Stimulated activated CD4-positive, alpha-beta T cell treated with anti-CD3 and anti-CD28 coated beads, Interleukin-12 subunit alpha, Interleukin-12 subunit beta, amount 100 ng/mL, for 4 hours (primary cell): ENCODE measurements at places on chromosomes 11 and 22.

DNA sequence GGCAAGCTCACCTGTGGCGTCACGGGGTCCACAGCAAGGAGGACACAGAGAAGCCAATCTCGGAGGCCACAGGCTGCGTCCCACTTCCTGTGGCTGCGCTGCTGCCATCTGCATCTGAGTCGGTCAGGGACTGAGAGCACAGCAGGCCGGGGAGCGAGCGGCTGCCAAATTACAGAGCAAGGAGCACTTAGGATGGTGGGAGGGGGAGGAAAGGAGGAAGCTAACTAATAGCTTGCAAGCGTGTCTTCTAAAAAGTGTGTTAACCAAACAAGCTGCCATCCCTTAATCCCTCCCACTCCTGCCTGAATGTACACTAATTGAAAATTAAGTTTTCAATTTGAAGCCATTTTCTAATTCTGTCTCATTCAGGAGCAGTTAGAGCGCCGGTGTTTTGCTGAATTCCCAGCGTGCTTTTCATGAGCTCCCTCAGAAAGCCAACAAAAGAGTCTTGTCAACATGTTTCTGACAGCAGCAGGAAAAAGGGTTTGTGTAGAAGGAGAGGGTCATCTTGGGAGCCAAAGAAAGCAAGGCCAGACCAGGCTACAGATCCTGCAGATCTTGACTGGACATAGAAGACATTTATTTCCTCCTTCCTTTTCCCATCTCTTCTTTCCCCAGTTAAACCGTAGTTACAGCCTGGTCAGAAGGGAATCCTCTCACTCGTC lies 42.4 kb upstream of the API5 start:
- no peak for DNase-seq

- DNase-seq = no peak
These were observed 109.3 kb downstream of the ARL14EP start for GRCh38 chr11:30432178-30432577.

GRCh38 chr22:28896611-28897010 lies 13.2 kb downstream of the ZNRF3 start:
- no peak for DNase-seq

GRCh38 chr22:33451866-33452469 lies 393.8 kb upstream of the SYN3 start:
- DNase-seq = no peak

DNA sequence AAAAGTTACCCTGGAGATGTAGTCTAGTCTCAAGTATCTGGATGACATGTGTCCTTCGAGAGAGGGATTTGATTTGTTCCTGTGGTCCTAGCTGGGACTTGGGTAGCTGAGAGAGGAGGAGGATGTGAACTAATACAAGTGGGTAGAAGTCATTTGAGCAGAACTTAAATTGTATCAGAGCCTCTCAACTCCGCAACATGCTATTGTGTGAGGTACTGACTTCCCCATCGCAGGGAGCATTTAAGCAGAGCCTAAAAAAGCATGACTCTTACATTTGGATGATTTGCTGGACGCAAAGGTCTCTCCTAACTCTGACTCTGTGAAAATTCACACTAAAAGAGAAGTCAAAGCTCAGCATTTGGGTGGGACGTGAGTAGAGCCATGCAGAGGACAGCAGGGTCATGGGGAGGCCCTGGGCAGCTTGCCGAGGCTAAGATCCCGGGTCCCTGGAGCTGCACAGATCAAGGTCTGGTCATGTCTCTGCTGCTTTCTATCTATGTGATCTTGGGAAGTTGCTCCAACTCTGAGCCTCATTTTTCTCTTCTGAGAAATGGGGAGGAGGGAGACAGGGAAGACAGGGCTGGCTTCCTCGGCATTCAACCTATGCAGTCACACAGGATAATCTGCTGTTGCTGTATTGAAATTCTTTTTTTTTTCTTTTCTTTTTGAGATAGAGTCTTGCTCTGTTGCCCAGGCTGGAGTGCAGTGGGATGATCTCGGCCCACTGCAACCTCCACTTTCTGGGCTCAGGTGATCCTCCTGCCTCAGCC lies 44.9 kb downstream of the CD82 start:
- DNase-seq = no peak

- DNase-seq = no peak
These were observed 342.3 kb downstream of the LARGE1 start for GRCh38 chr22:33577862-33578411.

DNA sequence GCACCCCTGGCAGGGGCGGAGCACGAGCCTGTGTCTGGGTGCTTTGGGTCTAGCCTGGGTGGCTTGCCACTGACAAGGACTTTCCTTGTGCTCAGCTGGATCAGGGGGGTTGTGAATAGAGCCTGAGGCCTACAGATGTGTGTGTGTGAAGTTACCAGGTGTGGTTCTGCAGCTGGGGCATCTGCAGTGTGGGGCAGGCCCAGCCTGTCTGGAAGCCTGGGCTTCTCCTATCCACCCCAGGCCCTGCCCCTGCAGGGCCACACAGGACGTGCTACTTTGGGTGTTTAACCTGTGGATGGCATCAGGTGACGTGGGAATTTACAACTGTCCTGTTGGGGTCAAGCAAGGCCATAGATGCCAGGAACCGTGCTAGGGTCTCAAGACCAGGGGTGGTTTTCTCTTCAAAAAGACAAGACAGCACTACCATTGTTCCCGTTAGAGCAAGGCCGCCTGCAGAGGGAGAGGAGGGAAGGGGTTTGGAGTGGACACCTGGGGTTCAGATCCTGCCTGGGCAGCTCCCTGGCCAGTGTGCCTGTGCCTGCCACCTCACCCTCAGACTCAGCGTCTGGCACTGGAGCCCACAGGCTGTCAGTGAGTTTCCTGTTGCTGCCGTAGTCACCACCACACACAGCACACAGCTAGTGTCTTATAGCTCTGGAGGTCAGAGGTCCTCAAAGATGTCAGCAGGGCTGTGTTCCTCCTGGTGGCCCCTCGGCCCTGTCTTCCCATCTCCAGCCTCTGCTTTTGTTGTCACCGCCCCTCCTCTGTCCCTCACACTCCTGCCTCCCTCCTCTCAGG lies 31.6 kb downstream of the CTTN start:
- no peak for DNase-seq

GRCh38 chr11:107819361-107820014 lies 39.1 kb downstream of the SLC35F2 start:
- no peak for DNase-seq

DNA sequence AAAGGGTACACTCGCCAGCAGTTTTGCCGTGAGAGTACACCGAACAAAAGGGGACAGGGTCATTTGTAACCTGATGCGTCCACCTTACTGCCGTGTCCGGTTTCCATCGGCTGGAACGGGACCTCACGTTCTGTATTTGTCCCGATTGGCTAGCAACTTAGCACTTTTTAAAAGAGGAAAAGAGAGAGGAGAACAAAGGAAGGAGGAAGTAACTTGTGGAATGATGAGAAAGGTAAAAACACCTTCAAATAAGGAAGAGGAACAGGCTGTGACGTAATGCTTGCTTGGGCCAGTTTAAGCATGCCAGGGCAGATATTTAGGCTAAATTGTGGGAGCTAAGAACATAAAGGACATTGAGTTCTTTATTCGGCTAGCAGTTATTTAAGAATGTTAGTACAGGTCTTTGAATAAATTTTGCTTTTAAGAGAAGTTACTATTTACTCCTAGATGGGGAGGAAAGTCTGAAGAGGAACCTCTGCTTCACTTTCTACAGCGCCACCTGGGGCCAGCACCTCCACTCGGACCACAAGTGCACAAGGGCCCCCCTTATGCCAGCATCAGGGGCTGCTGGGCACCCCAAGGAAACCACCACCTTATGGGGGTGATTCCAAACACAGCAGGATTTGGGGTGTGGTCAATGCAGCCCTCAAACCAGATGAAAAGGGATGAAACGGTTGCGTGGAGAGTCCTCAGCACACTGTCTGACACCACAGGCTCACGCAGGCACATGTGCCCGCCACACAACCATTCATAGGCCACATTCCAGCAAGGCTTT lies 5.8 kb downstream of the ARSA start:
- no peak for DNase-seq

DNA sequence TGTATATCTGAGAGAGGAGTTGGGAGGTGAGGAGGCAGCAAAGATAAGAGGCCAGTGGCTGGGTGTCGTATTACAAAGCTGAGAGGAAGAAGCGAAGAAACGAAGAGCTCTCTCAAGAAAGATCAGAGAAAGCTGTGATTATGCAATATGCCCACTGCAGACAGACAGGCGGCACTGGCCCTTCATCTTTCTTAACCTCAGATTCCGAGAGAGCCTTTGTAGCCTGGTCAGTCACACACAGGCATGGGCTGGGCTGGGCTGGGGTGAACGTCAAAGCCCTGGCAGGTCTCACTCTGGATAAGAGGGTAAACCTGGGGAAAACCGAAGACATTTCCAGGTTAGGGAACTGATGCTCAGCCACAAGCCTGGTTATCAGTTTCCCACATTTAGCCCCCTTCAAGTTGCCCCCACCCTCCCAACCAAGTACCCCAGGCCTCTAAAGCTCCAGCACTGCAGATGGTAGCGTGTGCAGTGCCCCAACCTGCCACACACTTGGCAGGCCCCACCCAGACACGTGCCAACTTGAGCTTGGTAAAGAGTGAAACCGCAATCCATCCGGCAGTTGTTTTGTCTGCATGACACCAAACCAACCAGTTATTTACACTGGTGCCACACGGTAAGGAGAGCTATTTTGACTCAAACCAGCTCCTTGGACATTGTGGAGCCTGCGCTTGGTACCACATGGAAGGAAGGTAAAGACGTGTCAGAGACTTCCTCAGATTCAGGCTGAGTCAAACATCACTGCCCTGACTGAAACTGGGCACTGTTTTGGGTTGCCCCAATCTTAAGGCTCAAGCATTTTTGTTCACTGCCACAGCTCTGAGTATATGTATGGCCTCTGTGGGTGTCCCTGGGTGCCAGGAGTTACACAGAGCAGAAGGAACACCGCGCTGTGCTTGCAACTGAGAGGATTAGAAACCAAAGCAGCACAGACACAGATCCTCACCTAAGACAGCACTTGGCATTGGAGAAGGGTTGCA lies 135.9 kb downstream of the FDX1 start:
- no peak for DNase-seq

- no peak for DNase-seq
These were observed 2.0 kb downstream of the BACE1 start for GRCh38 chr11:117313828-117314768.

DNA sequence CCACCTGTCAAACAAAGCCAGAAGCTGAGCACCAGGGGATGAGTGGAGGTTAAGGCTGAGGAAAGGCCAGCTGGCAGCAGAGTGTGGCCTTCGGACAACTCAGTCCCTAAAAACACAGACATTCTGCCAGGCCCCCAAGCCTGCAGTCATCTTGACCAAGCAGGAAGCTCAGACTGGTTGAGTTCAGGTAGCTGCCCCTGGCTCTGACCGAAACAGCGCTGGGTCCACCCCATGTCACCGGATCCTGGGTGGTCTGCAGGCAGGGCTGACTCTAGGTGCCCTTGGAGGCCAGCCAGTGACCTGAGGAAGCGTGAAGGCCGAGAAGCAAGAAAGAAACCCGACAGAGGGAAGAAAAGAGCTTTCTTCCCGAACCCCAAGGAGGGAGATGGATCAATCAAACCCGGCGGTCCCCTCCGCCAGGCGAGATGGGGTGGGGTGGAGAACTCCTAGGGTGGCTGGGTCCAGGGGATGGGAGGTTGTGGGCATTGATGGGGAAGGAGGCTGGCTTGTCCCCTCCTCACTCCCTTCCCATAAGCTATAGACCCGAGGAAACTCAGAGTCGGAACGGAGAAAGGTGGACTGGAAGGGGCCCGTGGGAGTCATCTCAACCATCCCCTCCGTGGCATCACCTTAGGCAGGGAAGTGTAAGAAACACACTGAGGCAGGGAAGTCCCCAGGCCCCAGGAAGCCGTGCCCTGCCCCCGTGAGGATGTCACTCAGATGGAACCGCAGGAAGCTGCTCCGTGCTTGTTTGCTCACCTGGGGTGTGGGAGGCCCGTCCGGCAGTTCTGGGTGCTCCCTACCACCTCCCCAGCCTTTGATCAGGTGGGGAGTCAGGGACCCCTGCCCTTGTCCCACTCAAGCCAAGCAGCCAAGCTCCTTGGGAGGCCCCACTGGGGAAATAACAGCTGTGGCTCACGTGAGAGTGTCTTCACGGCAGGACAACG lies 11.7 kb downstream of the CXCR5 start:
- DNase-seq = peak; percentile 62

DNA sequence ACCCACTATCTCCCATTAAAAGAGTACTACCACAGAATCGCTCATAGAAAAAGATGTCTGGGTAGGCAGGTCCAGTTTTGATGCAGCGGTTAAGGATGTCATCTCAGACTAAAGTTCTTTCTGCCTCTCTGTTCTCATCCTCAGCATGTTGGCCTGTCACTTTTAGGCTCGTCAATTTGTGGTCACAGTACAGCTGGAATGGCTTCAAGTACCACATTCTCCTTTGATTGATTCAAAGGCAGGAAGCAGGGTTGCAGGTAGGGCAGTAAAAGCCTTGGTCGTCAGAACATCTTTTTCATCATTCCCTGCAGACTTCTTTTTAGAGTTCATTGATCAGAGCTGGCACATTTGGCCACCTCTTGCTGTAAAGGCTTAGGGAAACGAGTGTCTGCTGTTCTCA lies 28.7 kb downstream of the SDHD start:
- no peak for DNase-seq

GRCh38 chr11:78823588-78823987 lies 248.9 kb upstream of the NARS2 start:
- no peak for DNase-seq

DNA sequence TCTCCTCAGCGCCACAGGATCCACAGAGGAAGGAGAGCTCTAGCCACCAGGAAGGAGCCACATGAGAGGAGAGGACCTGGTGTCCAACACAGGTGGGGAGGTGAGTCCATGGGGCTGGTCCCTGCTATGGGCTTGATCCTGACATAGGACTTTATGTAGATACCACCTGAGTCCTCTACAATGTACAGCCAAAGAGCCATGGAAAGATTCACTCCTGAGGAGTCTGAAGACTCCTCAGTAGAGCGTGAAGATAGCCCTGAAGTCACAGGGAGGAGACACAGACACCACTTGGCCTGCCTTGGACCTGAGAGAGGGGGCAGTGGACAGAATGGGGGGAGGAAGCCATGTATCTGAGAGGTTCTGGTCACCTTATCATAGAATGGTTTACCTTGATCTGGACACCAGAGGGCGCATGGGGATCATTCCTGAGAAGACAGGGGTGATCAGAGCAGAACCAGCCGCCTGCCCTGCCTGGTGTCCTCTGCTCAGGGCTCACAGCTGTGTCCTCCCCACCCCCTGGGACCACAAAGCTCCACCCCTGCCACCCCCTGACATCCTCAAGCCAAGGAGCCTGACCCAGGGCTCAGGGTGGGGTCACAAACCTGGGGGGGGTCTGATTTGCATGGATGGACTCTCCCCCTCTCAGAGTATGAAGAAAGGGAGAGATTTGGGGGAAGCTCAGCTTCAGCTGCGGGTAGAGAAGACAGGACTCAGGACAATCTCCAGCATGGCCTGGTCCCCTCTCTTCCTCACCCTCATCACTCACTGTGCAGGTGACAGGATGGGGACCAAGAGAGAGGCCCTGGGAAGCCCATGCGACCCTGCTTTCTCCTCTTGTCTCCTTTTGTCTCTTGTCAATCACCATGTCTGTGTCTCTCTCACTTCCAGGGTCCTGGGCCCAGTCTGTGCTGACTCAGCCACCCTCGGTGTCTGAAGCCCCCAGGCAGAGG lies 77.0 kb downstream of the ZNF280B start:
- peak; percentile 54 for DNase-seq

DNA sequence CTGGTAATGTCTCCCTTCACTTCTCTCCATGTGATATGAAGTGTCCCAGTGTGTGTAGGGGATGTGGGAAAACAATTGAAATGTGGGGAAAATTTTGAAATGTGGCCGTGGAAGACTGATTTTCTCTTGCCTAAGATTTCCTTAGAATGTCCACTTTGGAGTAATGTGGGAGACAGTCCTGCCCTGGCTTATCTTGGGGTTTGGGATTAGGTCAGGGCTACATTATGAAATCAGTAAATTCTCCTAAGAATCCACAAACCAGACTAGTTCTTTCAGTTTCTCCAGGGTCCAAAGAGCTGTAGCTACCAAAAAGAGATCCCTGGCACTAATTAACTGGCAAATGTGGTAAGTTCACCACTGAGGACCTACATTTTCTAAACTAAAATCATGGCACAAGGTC lies 22.8 kb downstream of the YPEL4 start:
- DNase-seq = no peak
